Hindlimb muscle (tissue), 1 donor: ENCODE measurements at places on chromosomes 6 and 20. TPM values are rescaled to one million over a fixed set of nuclear protein-coding genes. Genes with fewer than 3 reads are reported as not detected.

DNA sequence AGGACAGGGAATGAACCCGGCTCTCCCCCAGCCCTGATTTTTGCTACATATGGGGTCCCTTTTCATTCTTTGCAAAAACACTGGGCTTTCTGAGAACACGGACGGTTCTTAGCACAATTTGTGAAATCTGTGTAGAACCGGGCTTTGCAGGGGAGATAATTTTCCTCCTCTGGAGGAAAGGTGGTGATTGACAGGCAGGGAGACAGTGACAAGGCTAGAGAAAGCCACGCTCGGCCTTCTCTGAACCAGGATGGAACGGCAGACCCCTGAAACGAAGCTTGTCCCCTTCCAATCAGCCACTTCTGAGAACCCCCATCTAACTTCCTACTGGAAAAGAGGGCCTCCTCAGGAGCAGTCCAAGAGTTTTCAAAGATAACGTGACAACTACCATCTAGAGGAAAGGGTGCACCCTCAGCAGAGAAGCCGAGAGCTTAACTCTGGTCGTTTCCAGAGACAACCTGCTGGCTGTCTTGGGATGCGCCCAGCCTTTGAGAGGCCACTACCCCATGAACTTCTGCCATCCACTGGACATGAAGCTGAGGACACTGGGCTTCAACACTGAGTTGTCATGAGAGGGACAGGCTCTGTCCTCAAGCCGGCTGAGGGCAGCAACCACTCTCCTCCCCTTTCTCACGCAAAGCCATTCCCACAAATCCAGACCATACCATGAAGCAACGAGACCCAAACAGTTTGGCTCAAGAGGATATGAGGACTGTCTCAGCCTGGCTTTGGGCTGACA is 28.8 kb upstream of the ZBP1 start:
- no peak for DNase-seq

- DNase-seq = no peak
Measured at GRCh38 chr6:22682979-22683378, 113.6 kb downstream of the HDGFL1 start.

- DNase-seq = no peak
Measured at GRCh38 chr6:163841326-163841725, 426.8 kb downstream of the QKI start.

DNA sequence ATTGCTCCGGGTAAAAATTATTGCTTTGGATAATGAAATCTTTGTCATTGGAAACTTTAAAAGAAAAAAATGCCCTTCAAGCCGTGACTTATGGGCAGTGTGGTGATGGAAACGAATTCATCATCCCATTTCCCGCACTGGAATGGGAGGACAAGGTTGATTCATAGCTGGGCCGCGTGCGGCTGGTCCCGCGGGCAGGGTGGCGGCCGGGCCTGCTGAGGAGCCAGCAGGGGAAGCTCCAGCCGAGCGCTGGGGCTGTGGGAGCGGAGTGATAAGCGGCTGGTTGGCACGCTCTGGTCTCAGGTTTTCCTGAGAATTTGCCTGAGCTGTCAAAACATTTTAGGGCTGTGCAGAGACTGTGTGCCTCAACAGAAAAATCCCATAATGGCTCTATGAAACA is 351.7 kb downstream of the CDC5L start:
- DNase-seq = no peak

GRCh38 chr20:15799871-15800270 is 773.4 kb downstream of the KIF16B start:
- no peak for DNase-seq

- DNase-seq = peak; percentile 4
Measured at GRCh38 chr6:116847227-116847626, 18.3 kb upstream of the GPRC6A start.

DNA sequence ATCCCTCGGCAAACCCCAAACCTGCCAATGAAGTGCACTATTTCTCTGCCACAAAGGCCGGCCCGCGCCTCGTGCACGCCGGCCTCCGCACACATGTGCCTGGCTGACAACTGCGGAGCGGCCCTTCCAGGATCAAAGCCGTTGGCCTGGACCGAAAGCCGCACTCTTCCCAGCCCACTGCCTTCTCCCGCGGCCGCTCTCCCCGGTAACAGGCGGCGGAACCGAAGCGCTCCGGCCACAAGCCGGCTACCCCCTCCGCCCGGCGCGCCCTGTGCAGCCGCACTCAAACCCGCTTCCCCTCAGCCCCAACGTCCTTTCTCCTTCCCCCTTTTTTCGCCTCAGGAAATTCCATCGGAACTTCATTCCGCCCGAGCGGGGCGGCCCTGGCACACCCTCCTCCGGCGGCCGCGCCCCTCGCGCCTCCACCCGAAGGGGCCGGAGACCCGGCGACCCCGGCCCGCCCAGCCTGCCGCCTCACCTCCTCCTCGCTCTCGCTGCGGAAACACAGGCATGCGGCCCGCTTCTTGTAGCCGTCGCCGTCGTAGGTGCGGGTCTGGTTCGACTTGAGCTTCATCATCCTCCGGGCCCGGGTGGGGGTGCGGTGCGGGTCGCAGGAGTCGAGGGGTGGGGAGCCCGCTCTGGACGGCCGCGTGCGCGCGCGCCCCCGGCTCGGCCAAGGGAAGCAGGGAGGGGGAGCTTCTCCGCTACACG is 528 bp downstream of the NUDT3 start:
- DNase-seq = peak; percentile 45

Gene SLPI
- not detected for polyA plus RNA-seq

Gene NRN1
- 24.7 TPM for polyA plus RNA-seq
